ENCODE measurements at places on chromosomes 6 and 20.

- DNase-seq, result no peak
Observed at GRCh38 chr20:8116067-8116811, 15.8 kb upstream of the PLCB1 start.

GRCh38 chr20:49372095-49372734, 94.4 kb upstream of the ZNFX1 start:
- no peak for DNase-seq

- no peak for DNase-seq
Observed at GRCh38 chr20:666877-667276, 8.7 kb downstream of the SCRT2 start.

- DNase-seq, result no peak
Observed at GRCh38 chr6:151914484-151914883, 107.0 kb downstream of the ESR1 start.

DNA sequence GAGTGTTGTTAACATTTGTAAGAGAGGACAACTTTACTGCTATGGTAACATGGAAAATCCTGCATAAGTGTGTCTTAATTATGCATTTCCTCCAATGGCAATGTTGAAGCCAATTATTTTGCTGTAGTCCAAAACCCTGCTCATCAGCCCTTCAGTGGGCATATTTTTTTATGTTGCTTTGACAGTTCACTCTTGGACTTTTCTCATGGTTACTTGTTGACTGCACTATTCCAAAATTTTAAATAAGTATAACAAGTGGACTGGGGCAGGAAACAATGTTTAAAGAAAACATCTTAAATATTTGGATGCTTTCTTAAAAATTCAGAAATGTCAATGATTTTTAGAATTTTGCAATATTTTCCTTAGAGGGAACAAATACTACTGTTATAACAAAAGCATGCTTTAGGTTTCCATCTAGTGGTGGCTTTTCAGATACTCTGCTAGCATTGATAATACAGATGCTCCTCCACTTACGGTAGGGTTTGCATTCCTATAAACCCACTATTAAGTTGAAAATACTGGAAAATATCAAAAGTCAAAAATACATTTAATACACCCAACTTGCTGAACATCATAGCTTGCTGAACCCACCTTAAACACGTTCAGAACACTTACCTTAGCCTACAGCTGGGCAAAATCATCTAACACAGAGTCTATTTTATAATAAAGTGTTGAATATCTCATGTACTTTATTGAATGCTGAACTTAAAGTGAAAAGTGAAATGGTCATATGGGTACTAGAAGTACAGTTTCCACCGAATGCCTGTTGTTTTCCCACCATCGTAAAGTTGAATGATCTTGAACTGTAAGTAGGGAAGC, 86.4 kb downstream of the ADGRG6 start:
- no peak for DNase-seq

DNA sequence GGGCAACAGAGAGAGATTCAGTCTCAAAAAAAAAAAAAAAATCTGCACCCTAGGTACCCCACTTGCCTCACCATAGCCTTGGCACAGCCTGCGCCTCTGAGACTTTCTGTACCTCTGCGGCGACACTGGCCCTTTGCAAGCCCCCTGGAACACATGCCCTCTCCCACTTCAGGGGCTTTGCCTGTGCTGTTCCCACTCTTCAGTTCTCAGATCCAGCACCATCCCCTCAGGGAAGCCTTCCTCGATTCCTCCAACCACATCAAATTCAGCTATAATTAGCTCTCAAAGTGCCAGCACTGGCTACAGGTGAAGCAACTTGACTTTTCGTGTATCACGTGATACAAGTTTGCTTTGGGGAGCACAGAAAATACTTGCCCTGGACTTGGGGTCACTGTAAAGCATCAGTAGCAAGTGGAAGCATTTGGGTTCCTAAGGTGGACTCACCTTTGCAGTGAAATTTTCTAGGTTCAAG, 2.1 kb upstream of the UBE2V1 start:
- DNase-seq, result no peak

DNA sequence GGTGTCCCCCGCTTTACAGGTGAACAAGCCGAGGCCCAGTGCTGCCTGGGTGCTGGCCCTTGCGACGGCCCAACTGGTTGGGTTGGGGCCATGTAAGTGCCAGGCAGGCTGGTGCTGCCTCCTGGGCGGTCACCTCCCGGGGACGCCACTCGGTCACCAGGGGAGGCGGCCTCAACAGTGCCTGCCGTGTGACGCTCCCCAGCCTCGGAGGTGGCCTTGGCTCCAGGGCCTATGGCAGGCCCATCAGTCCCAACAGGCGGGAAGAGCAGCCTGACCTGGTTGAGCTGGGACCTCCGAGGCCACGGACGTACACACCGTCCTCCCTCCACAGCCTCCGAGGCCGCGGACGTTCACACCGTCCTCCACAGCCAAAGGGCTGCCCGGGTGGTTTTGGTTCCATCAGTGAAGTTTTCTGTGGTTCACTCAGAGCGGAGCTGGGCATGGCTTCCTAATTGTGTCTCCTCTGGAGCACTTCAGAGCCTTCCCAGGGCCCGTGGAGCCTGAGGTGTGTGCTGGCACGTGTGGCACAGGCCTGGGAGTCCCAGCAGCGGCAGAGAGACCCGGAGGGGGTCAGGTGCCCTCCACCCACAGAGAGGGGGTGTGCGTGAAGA, 19.3 kb upstream of the SLCO4A1 start:
- DNase-seq, result no peak

GRCh38 chr6:112286010-112286409, 31.6 kb upstream of the LAMA4 start:
- no peak for DNase-seq

- DNase-seq, result no peak
Observed at GRCh38 chr20:4720977-4721349, 746 bp upstream of the PRND start.

DNA sequence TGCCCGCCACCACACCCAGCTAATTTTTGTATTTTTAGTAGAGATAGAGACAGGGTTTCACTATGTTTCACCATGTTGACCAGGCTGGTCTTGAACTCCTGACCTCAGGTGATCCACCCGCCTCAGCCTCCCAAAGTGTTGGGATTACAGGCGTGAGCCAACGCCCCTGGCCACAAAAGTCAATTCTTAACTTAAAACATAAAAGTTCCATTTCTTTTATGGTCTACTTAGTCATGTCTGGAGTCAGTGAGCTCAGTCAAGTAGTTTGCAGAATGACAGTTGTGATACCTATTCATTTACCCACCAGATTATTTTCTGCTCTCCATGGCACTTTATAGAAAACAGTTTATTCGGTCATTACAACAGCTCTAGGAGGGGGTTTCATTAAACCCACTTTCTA, 103.1 kb upstream of the ESR1 start:
- DNase-seq, result no peak

DNA sequence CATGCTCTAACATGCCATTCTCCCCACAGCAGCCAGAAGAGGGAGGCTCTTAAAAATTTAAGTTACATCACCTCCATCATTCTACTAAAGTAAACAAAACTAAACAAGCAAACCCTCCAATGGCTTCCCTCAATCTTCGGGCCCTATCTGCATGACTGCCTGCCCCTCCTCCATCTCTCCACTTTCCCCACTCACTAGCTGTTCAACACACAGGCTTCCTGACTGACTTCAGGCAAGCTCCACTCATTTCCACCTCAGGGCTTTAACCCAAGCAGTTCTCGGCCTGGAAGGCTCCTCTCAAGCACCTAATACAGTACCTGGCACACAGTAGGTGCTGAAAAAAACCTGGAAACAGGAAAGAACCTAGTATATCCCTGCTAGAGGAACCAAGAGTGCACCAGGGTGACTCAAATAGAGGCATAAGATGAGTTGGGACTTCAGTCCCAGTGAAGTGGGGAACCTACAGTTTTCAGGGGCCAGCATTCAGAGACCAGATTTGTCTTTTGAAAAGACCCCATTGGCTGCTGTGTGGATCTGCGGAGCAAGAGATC, 2.8 kb downstream of the AHCY start:
- no peak for DNase-seq

- DNase-seq, result no peak
Observed at GRCh38 chr6:119322034-119322433, 27.5 kb downstream of the MAN1A1 start.

- DNase-seq, result no peak
Observed at GRCh38 chr6:99822741-99823512, 171.1 kb downstream of the MCHR2 start.

GRCh38 chr6:122653094-122653493, 42.9 kb downstream of the PKIB start:
- DNase-seq, result no peak

- no peak for DNase-seq
Observed at GRCh38 chr20:17471606-17472187, 59.5 kb downstream of the BFSP1 start.

GRCh38 chr20:40698744-40699143, 9.7 kb upstream of the MAFB start:
- no peak for DNase-seq

GRCh38 chr6:110882274-110882619, 7.7 kb downstream of the AMD1 start:
- no peak for DNase-seq

- no peak for DNase-seq
Observed at GRCh38 chr20:63568986-63569949, 4.8 kb downstream of the HELZ2 start.

- no peak for DNase-seq
Observed at GRCh38 chr6:10406556-10406955, 8.3 kb downstream of the TFAP2A start.

DNA sequence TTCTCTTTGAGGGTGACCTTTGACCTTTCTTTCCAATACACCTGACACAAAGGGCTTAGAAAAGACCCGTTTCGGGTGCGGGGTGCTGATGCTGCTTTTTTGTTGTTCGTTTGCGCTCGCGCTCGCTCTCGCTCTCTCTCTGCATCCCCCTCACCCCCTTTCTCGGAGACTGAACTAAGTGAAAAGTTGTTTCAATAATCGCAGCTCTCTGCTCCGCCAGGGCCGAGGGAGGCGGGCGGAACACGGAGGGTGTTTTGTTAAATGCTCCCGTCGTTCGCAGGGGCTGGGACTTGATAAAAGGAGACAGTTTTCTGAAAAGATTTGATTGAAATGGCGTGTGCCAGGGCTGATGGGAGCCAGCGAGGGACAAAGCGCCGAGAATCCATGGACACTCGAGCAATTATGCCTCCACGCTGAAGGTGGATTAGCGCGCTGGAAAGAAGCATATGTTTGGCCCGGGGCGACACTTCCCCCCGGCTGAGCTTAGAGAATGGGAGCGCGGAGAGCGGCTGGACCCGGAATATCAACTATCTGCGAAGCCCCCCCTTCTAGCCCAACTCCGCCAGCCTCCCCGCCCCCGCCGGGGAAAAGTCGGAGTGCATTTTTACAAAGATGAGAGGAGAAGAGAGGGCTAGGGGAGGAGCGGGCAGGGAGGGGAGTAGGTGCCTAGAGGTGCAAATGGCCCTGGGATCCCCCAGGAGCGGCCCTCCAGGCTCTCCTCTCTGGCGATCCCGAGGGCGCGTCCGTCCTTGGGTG, 25.0 kb downstream of the TFAP2A start:
- DNase-seq, result no peak

- DNase-seq, result no peak
Observed at GRCh38 chr6:40634429-40634828, 47.3 kb upstream of the LRFN2 start.

- no peak for DNase-seq
Observed at GRCh38 chr6:72205500-72205899, 319.1 kb downstream of the RIMS1 start.

DNA sequence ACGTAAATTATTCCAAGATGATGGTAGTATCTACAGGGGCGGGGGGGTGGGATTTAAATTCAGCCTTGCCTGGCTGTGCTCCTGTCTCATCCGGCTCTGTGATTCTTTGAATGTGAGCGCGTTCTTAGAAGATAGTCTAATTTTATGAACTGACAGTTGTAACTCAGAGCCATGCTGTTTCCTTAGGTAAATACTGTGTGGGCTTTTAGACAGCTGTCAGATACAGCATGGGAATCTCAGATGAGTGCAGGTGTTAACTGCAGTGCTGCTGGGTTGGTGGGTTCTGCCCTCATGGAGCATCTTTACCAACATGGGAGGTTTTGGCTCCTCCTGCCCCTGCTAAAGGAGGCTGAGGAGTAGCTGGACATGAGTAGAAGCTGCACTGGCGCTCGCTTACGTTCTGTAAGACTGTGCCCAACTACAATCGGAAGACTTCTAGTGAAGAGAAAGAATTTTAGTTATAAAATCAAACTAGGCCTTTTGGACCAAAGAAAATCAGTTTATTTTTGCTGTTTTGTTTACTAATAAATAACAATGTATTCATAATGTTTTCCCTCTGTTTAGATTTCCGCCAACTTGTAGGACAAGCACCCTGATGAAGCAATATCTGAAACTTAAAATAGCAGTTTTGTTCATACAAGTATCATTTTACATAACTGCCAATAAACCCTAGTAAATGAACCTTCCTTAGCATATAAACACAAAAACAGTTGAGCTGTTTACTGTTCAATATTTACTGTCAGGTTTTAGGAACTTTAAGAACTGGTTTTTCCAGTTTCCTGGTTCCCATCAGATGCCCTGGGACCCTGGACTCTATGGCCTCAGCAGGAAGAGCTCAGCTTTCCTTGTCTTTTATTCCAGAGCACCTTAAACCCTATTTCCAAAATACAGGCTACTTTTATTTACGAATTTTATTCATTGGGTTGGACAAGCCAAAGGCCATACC, 66.1 kb downstream of the FAM120B start:
- no peak for DNase-seq

GRCh38 chr6:106520711-106521401, 108.4 kb downstream of the RTN4IP1 start:
- DNase-seq, result peak; percentile 50

- no peak for DNase-seq
Observed at GRCh38 chr6:132504757-132505156, 8.2 kb downstream of the STX7 start.

- DNase-seq, result no peak
Observed at GRCh38 chr6:161542346-161542980, 268.6 kb upstream of the AGPAT4 start.

DNA sequence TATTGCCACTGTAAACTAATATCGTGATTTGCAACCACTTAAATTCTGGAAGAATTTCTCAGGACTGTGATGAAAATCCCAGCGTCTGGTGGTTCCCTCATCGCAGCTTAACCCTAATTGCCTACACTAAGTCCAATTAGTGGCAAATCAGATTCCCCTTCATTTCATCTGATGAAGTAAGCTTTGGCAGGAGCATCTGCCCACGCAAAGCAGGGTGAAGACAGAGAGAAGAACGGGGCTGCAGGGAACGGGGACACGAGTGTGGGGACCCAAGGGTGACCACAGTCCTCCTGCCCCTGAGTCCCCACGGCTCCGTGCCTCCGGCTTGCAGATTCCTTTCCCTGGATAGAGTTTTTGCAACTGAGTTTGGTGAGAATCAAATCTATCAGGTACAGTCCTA, 159.5 kb downstream of the LY86 start:
- no peak for DNase-seq

DNA sequence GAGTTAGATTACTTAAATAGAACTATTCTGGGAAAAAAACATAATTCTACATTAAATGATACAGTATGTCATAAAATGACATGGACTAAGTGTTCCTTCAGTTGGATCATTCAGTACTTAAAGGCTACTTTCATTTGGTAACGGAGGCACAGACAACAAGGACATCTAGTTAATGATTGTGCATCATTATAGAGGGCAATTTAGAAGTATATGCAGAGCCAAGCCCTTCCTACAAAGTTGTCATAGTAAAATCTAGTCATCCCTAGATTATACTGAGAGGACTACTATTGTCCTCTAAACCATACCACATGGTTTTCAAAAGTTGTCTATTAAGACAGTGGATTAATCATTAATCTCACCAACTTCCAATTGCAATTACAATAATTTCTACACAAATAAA, 53.9 kb upstream of the STXBP5 start:
- DNase-seq, result no peak
